ENCODE measurements at places on chromosomes 4 and X.

DNA sequence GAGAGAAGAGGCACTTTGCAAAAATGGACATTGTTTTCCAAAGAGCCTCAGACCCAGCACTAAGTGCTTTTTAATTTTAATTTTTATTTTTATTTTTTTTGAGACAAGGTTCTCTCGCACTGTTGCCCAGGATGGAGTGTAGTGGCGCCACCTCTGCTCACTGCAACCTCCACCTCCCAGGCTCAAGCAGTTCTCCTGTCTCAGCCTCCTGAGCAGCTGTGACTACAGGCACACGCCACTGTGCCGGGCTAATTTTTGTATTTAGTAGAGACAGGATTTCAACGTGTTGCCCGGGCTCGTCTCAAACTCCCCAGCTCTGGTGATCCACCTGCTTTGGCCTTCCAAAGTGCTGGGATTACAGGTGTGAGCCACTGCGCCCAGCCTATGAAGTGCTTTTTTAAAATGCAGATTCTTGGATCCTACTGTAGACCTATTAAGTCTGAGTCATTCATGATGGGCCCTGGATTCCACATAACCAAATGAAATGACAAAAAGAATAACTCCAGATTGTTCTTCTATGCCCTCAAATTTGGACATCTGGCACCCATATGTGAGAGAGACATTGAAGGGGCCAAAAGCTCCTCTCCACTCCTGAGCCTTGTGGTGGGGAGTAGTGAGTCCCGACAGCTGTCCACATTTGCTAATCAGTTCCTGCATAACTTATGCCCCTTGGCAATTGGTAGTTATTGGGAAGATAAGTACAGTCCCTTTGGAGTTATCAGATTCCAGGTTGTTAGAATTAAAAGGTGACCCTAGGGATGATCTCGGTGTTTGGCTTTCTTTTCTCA is 3.6 kb downstream of the NOCT start:
- peak; percentile 36 for DNase-seq

DNA sequence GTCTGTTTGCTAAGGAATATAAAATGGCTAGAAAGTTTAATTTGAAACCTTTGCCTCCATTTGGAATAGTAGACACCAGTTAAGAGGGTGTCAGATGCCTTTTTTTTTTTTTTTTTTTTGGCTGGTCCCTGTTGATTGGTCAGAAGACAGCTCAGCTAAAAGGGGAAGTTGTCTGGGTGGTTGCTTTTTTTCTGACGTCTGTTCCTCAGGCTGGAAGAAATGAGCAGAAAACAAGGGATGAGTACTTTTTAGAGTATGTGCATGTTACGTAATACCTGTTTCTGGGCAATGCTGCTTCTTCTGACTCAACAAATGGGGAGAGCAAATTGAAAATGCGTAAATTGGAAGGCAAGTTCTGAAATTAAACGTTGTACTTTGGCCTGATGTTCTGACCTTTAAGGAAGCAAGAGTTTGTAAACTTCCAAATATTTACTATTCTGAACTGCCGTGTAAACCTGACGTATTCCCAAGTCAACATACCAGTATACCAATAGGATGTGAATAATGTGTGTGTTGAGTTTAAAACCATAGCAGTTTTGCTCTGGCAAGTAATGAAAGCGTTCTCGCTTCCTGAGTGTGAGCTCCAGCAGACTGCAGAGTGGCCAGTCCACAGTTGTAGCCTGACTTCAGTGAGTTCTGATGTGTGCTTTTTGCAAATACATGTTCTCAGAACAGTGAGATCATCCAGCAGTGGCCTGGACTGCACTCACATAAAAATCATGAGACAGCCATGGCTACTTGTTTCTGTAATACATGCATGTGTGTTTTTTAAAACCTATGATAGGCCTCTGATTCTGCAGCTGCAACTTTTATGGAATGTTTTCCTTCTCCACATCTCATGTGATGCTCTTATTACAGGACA is 1.7 kb downstream of the SAT1 start:
- no peak for DNase-seq

DNA sequence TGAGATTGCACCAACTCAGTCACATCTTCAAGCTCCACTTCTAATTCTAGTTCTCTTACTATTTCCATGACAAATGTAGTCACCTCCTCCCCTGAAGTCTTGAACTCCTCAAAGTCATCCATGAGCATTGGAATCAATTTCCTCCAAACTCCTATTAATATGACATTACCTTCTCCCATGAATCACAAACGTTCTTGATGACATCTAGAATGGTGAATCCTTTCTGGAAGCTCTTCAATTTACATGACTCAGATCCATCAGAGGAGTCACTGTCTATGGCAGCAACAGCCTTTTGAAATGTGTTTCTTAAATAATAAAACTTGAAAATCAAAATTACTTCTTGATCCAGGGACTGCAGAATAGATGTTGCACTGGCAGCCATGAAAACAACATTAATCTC is 34.5 kb downstream of the GALNTL6 start:
- DNase-seq: no peak

DNA sequence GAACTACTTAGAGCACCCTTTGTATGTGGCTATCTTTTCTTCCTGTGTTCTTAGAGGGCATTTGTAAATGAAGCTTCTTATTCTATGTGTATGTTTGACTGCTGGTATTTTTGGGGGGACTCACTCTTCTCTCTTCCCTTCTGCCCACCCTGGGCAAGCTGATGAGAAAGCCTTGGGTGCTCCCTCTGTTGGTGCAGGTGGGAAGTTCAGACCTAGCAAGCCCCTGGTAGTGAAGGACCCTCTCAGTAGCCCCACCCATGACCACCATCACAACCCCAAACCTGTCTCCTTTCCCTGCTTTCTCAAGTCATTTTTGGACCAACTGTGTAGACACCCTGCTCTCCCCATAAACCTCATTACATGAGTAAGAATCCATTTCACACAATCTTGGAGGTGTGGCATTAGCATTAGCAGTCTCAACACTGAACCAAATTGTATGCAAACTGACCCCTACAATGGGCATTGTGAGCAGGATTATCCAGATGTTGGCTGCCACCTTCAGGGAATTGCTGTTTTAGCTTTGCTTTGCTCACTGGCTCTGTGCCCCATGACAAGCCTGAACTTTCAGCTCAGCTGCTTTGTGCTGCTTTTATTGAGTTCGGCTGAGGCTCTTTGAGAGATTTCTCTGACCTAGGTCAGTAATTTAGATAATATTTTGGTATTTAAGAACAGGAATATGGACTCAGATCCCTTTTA is 27.9 kb downstream of the TRIM61 start:
- no peak for DNase-seq

- no peak for DNase-seq
Measured at GRCh38 chr4:97560009-97560408, 583.3 kb downstream of the STPG2 start.

DNA sequence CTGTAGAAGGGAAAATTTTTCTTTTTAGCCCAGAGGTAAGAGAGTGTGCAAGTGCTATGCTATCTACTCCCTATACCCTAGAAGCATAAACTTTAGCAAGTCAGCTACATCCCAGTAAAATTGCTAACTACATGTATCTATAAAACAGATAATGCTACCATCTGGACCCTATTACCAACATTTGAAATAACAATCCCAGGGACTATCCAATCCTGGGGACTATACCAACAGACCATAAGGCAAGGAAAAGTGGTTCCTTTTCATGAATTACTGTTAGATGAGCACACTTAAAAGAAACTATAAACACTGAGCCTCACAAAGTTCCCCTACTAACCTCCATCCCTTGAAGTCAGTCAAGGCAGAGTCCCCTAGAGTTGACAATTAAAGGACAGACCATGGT is 213.6 kb upstream of the VEGFC start:
- no peak for DNase-seq

- DNase-seq: no peak
Measured at GRCh38 chr4:88604978-88605678, 12.8 kb downstream of the HERC3 start.

DNA sequence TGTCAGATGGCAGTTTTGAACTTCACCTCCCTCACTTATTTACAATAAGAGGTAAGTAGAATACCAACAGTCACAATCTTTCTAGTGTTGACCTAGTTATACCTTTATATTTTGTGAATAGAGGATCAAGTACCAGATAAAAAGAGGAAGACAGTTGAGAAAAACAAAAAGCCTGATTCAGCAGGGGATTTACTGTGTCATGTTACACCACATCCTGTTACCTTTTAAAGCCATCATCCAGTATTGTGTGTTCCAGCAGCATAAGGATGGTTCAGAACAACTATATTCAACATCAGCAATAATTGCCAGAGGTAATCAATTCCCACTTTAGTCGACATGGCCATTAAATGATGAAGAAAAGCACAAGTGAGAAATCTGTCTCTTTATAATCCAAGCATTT is 21.3 kb upstream of the CXCL6 start:
- DNase-seq: no peak

DNA sequence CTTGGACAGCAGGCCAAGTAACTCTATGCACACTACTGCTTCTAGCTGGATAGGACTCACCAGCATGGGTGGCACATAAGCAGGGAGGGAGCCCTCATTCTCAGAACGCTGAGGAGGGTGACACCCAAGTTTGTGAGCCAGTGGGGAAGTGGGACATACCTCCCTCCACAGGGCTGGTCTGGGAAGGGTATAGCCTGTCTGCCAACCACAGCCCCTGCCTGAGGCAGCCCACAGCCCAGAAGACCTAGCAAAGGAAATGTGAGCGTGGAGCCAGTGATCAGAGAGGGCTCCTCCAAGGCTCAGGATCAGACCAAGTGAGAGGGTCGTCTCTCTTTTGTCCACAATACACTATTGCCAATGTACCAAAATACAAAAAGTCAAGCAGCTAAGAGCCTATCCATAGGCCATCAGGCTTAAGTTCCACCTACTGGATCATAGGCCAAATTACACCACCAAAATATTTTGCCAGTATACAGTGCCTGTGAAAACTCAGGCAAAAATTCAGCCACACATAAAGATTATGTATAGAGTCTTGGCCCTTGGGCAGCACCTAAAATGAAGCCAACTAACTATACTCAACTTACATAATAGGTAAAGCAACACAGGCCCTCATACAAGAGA is 1203.1 kb downstream of the PCDH18 start:
- DNase-seq: no peak

DNA sequence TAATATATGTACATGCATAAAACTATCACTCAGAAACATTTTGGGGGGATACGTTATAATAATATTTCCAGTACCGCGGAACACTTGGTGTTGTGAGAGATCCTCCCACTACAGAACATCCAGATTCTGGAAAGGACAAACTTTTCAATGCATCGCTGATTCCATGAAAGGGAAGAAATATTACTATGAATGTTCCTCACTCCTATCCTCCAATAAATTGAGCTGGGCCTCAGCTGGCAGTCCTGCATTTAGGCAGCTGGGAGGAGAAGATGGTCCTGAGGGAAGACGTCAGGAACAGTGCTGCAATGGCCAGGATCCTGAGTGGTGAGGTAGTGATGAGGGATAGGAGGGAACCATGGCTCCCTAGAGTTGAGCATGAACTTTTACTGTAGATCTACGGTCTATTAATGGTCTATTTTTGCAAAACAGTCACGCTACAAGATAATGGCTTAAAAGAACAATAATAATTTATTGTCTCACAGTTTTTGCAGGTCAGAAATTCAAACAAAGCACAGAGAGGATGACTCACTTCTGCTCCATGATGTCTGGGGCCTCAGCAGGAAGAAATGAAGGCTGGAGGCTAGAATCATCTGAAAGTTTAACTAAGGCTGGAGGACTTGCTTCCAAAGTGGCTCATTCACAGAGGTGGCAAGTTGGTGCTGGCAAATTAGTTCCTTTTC is 538.1 kb downstream of the STIM2 start:
- no peak for DNase-seq

DNA sequence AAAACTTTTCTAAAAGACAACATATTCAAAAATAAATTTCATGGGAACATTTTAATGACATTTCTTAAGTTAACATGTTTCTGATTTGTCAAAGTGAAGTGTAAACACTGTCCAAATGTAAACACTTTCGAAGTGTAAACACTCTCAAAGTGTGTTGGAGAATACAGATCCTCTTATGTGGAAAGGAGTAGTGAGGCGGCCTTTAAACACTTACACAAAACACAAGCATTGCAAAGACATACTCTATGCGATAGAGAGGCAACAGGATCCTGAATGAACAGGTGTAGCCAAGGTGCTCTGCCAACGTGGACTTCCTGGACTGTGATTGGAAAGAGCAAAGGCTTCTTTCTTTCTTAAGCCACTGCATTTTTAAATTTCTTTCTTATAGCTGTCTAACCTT is 62.7 kb upstream of the PGM2 start:
- no peak for DNase-seq

- no peak for DNase-seq
Measured at GRCh38 chr4:113147498-113148111, 98.2 kb downstream of the ANK2 start.

GRCh38 chr4:169225812-169226211 is 44.9 kb downstream of the SH3RF1 start:
- no peak for DNase-seq

DNA sequence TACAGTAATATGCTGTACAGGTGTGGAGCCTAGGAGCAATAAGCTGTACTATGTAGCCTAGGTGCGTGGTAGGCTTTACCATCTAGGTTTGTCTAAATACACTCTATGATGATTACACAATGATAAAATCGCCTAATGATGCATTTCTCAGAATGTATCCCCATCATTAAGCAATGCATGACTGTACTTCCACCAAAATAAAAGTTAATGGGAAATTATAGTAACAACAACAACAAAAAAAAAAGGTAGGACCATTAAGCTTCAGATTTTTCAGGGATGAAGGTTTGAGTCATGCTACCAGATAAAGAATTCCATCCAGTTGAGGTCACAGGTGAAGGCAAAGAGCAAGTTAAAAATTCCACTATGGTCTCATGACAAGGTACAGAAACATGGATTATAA is 68.2 kb downstream of the MAGEA10 start:
- DNase-seq: no peak
